ENCODE measurements at places on chromosomes 7 and 10. TPM values are rescaled to one million over a fixed set of nuclear protein-coding genes. Genes with fewer than 3 reads are reported as not detected.

- no peak for DNase-seq
Observed at GRCh38 chr7:37970211-37970610, 49.8 kb downstream of the EPDR1 start.

DNA sequence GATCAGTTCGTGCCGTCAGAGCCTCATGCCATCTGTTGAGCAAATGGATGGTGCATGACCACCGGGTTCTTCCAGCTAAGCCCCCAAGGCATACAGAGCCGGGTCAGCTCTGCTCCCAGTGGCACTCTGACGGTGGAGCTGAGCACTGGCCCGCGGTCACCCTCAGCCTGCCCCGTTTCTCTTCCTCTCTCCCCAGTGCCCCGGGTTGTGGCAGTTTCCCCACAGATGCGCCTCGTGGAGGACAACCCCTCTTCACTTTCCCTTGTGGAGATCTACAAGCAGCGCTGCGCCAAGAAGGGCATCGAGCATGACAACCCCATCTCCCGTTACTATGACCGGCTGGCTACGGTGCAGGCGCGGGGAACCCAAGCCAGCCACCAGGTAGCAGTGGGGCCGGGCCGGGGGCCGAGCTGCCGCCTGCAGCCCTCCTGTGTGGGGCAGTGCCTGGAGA, 129.9 kb downstream of the TRRAP start:
- DNase-seq, result no peak

The GPR15LG gene
- not detected for total RNA-seq

- peak; percentile 47 for DNase-seq
Observed at GRCh38 chr10:11145495-11145855, 127.8 kb downstream of the CELF2 start.

All from heart right ventricle (tissue), 16 donors.